Endothelial cell (in vitro differentiated cells): ENCODE measurements at places on chromosomes 3 and 15.

- DNase-seq, result no peak
Measured at GRCh38 chr15:47334805-47335535, 382.3 kb upstream of the SEMA6D start.

GRCh38 chr3:172804323-172804722 is 53.8 kb downstream of the ECT2 start:
- no peak for DNase-seq

- no peak for DNase-seq
Measured at GRCh38 chr3:173711619-173712018, 314.1 kb downstream of the NLGN1 start.

- DNase-seq, result peak; percentile 32
Measured at GRCh38 chr3:4750306-4750968, 228.8 kb upstream of the BHLHE40 start.

- DNase-seq, result no peak
Measured at GRCh38 chr3:51968883-51969678, 1.8 kb upstream of the PCBP4 start.

GRCh38 chr3:167493244-167493643 is 19.4 kb upstream of the SERPINI2 start:
- peak; percentile 31 for DNase-seq

GRCh38 chr15:70483513-70483912 is 279.8 kb downstream of the UACA start:
- DNase-seq, result no peak

- no peak for DNase-seq
Measured at GRCh38 chr15:65910341-65910740, 41.0 kb downstream of the RAB11A start.

GRCh38 chr15:100186960-100187359 is 154.8 kb downstream of the ADAMTS17 start:
- no peak for DNase-seq

DNA sequence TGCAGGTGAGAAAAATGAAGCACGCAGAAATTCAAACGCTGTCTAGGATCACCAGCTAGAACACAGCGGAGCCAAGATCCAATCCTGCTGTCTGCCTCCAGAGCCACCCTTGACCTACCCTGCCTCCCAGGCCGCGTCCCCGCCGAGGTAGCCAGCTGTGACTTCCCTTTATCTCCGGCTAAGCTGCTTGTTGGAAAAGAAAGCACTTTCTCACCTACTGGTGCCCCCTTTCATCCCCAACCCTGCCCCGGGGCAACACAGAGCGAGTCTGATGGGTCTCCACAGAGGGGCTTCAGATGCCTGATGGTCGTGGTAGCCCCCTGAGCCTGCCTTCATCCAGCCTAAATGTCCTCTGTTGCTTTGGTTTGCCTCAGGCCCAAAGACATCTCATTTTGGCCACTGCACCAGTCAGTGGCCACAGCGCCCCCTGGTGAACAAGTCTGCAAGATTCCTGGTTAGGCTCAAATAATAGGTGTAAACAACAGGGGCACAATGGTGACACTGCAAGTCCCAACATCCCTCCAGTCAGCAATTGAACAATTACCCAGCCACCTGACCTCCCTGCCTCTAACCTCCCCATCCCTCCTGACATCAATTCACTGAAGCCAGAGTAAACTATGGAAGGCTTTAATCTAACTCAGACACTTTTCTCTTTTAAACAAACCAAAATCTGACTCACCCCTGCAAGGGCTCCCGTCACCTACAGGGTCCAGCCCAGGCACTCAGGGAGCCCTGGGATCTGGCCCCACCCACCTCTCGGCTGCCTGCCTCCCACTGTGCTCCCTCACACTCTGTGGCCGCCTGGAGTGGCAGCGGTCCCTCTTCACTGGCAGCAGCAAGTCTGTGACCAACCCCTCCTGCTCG is 27.3 kb upstream of the BCL2L10 start:
- peak; percentile 81 for DNase-seq
